NCI-H345 (cell line): ENCODE measurements at places on chromosomes 11 and 22.

GRCh38 chr22:32672542-32672941 lies 129.0 kb upstream of the TIMP3 start:
- DNase-seq: no peak

GRCh38 chr11:99325847-99326246 lies 305.1 kb downstream of the CNTN5 start:
- no peak for DNase-seq

- no peak for DNase-seq
These were observed 1306.6 kb downstream of the BRD1 start for GRCh38 chr22:48520884-48521588.

- peak; percentile 60 for DNase-seq
These were observed 64.9 kb downstream of the ENDOD1 start for GRCh38 chr11:95154514-95154913.

- peak; percentile 45 for DNase-seq
These were observed 99.1 kb downstream of the CD44 start for GRCh38 chr11:35237860-35238715.

GRCh38 chr11:126224647-126225294 lies 13.2 kb downstream of the FAM118B start:
- DNase-seq: no peak

GRCh38 chr22:24550902-24551435 lies 4.0 kb downstream of the GUCD1 start:
- DNase-seq: no peak

DNA sequence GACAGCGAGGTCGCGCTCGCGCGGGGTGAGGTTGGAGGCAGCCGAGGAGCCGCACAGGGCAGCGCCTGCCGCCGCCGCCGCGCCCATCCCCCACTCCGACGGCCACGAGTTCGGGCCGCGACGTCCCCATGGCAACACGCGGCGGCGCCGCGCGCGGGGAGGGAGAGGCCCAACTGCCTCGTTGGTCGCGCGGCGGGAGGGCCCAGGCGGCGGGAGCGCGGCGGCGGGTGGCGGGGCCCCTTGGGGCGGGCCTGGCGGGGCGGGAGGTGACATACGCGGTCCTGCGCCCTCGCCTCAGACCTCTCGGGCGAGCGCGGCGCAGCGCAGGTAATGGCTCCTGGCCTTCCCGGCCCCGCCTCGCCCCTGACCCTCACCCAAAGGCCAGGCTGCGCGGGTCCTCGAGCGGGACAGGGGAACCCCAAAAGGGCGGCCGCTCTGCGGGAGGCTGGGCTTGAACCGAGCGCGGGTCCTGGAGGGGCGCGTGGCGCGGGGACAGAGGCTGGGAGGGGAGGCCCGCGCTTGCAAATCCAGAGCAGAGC lies at the start of gene DEUP1:
TSS of gene DEUP1 (plus strand) at position 297 of the 539 bp plus-strand sequence. CDS start 1,518 bp downstream, outside the sequence.
- DNase-seq: peak; percentile 79

DNA sequence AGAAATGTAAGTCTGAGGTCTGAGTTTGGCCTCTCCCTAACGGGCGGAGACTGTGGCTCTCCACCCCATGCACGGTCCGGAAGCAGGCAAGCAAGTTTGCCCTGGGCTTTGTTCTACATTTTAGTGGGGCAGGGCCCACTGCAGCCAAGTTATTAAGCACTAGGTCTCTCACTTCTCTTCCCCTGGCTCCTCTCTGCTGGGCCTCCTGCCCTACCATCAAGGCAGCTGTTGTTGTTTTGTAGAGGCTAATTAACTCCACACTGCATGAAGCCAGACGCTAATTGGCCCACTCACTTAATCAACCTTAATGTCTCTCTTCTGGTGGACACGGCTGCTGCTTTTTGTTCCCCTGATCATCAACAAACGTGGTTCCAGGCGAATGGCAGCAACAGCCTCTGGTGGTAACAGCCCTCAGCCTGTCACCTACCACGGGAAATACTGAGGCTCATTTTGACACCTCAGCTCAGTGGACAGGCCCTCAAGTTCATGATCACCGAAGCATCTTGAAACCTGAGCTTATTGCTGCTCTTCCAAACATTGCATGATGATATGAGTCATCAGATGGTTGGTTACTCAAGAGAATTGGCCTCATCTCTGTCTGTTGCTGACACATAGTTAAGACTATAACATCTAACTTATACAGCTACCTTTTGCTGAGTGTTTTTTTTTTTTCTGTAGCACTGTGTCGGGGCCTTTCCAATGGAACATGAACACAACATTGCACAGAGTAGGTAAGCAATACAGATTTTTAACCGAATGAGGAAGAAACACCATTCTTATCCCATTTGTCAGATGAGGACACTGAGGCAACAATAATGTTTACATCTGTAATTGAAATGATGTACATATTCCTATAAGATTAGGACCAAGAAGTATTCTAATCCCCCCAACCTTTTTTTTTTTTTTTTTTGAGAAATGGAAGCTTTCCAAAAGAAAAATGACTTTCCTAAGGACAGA lies 20.8 kb upstream of the LMO2 start:
- DNase-seq: peak; percentile 25

GRCh38 chr11:46202696-46203391 lies 74.6 kb upstream of the CREB3L1 start:
- no peak for DNase-seq

DNA sequence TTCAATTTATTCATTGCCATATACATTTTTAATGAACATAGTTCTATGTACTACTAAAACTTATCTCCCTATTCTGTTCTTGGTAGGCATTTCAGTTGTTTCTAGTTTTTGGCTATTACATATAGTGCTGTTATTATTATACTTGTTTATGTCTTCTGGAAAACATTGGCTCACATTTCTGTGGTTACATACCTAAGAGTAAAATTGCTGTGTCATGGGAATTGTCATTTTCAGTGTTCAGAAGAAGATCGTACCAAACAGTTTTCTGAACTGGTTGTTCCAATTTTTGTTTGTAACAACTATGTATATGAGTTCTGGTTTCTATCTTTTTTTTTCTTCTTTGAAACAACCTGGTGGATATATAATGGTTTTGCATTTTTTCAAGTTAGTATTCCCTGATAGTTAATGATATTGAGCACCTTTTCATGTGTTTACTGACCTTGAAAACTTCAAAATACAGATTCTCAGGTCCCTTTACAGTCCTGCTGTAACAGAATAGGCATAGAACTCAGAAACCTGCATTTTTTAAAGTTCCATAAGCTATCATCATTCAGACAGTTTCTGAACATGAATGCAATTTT lies 230.7 kb downstream of the JRKL start:
- no peak for DNase-seq

GRCh38 chr11:833114-833791 lies 501 bp downstream of the CD151 start:
- DNase-seq: peak; percentile 59

GRCh38 chr22:38049812-38050619 lies 7.2 kb upstream of the PICK1 start:
- DNase-seq: no peak

DNA sequence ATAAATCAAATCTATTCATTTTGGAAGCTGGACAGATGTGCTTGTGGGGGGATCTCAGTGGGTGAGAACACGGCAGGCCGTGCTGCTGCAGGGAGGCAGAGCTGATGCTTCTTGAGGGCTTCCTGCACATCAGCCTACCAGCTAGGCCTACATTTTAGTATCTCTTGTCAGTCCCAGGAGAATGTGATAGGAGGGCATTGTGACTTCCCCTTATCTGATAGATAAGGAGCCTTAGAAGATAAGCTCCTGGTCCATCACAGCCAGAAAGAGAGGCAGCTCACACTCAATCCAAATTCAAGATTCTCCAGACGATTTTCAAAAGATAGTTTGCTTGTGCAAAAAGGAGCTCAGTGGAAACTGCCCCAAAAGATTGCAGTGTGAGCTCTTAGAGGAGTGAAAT lies 89.0 kb downstream of the SHANK2 start:
- no peak for DNase-seq

DNA sequence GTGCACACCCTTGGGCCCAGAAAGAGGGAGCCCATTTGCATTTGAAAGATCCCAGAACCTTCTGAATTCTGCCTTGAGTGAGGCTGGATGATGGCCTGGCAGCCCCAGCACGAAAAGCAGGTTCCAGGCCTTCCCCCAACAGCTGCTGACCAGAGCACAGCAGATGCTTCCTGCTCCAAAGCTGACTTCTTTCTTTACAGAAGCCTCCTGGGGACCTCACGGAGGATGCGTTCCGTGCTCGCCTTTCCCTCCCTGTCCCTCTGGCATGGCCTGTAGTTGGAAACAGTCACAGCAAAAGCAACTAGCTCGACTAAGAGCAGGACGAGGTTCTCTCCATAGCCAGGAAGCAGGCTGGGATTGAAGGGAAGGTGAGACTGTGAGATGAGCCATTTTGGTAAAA lies 107.7 kb upstream of the B3GAT1 start:
- DNase-seq: no peak

DNA sequence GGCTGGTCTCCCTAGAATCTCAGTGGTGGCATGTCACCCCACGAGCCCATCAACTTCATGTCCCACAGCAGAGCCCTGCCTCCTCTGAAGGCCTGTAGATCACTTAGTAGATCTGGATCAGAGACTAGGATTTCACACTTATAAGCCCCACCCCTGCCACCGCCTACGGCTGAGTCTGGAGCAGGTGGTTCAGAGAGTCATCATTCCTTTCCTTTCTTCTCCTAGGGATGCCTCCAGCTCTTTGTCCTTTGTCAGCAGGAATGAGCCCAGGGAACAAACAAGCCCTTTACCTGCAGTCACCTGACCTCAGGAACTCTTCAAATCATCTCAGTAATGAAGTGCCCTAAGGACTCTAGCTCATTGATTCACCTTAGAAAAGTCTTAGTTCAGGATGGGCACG lies 37.8 kb downstream of the SCGB1A1 start:
- DNase-seq: peak; percentile 57

- DNase-seq: no peak
These were observed 57.2 kb upstream of the FAM181B start for GRCh38 chr11:82790723-82791484.

DNA sequence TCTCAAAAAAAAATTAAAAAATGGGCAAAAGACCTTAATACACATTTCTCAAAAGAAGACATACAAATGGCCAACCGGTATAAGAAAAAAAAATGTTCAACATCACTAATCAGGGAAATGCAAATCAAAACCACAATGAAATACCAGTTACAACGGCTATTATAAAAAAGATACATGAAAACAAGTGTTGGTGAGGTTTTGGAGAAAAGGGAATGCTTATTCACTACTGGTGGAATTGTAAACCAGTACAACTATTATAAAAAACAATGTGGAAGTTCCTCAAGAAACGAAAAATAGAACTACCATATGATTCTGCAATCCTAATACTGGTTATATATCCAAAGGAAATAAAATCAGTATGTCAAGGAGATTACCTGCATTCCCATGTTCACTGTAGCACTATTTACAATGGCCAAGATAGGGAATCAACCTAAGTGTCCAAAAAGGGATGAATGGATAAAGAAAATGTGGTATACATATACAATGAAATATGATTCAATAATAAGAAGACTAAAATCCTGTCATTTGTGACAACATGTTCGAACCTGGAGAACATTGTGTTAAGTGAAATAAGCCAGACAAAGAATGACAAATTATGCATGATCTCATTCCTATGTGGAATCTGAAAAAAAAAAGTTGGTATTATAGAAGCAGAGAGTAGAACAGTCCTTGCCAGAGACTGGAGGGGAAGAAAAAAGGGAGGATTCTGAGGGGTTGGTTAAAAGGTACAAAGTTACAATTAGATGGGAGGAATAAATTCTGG lies 256.9 kb upstream of the PITPNB start:
- no peak for DNase-seq

GRCh38 chr11:23112390-23112789 lies 252.1 kb upstream of the CCDC179 start:
- no peak for DNase-seq

DNA sequence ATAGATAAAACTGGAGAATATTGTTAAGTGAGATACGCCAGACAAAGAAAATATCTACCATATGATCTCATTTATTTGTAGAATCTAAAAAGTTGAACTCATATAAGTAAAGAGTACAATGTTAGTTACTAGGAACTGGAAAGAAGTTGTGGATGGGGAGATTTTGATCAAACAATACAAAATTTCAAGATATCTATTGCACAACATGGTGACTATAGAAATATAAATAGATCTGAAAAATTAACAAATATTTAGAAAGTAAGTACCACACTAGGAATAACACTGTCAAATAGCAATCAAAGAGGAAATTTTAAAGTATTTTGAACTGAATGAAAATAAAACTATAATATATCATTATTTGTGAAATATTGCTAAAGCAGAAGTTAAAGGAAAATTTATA lies 437.2 kb downstream of the AASDHPPT start:
- no peak for DNase-seq

DNA sequence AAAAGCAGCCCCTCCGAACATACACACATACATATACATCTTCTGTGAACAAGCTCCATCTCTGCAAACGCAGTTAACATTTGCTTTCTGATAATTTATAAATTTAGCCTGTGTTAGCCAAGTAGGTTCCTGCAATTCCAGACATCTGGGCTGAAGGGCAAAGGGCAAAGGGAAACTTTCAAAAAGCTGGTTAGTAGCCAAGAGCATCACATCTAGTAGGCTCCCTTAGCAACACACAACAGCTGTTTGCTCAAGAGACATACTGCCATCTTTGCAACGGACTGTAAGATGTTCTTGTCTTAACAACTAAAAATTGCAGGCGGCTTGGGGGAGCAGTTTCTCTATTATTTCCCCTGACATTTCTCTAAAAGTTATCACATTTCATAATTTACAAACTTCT lies 134.9 kb downstream of the RBFOX2 start:
- no peak for DNase-seq

DNA sequence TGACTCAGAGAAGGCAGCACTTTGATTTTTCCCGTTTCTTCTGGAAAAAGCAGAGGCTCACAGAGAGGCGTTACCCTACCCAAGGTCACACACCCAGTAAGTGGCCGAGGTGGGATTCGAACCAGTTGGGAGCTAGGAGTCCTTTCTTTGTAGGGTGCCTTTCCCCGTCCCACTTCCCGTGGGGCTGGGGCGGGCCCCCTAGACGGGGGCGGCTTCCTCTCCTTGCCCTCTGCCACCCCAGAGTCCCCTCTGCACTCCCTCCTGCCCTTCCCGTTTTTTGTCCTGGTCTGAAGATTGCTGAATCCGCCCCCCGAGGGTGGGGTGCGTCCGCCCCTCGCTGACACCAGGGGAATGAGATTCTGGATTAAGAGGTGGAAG lies 747 bp downstream of the TPCN2 start:
- no peak for DNase-seq

- peak; percentile 69 for DNase-seq
These were observed 18.2 kb downstream of the DAGLA start for GRCh38 chr11:61698173-61698948.
